ENCODE measurements at places on chromosomes 2 and 18.

- DNase-seq, result no peak
Measured at GRCh38 chr2:5474716-5475115, 217.5 kb upstream of the SOX11 start.

DNA sequence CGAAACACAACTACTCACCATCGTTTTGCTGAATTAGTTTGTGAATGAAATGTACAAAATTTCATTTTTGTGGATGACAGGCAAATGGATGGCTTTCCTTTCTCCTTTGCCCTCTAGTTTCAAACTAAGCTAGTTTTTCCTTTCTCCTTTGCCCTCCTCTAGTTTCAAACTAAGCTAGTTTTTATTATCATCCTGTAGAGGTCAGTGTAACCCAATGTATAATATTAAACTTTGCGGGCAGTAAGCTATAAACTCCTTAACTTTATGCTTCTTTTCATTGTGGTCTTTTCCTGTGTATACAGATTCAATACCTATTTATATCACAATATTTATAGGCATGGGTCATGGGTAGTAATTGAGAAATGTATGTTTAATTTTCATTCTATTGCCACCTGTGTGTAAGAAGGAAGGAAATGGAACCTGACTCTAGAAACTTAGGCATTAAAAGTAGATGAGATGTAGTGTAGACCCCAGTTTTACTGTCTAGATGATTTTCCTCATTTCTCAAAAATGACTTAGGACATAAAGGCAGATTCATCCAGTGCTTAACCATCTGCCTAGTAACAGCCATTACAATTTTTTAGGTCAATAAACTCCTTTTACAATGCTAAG, 58.1 kb downstream of the MAP3K19 start:
- DNase-seq, result no peak

- DNase-seq, result no peak
Measured at GRCh38 chr2:236917164-236917563, 168.5 kb upstream of the COPS8 start.

GRCh38 chr2:216339456-216340279, 32.6 kb downstream of the MARCHF4 start:
- DNase-seq, result no peak

DNA sequence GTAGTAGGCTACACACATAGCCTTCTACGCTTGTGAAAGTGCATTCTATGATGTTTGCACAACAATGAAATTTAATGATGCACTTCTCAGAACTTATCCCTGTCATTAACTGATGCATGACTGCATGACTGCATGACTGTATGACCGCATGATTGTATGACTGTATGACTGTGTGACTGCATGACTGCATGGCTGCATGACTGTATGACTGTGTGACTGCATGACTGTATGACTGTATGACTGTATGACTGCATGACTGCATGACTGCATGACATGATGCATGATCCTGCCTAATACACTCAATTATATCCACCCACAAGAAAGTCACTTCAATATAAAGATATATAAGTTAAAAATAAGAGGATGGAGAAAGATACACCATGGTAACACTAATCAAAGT, 365.4 kb upstream of the FSIP2 start:
- no peak for DNase-seq

DNA sequence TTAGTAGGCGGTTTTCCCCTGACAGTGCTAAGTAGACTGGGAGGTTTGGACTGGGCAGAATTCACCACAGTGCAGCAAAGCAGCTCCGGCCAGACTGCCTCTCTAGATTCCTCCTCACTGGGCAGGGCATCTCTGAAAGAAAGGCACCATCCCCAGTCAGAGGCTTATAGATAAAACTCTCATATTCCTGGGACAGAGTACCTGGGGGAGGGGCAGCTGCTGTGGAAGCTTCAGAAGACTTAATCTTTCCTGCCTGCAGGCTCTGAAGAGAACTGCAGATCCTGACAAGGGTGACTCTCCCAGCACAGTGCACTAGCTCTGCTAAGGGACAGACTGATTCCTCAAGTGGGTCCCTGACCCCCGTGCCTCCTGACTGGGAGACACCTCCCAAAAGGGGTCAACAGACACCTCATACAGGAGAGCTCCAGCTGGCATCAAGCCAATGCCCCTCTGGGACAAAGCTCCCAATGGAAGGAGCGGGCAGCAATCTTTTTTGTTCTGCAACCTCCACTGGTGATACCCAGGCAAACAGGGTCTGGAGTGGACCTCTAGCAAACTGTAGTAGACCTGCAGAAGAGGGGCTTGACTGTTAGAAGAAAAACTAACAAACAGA, 266.8 kb upstream of the CRIM1 start:
- DNase-seq, result no peak

DNA sequence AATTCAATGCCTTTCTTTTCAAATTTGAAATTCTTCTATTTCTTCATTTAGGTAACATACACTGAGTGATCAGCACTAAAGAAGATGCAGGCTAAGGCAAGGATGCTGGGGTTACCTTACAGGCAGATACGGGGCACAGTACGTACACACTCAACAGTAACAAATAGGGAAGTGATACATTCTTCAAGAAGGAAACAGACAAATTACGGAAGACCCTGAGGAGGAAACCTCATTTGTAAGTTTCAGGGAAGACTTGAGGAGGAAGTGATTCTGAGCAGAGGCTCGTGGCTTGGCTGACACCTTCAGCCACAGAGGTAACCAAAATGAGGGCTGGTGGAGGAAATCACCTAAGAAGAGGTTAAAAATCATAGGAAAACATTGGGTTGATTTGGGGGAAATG, 1108.3 kb upstream of the KLHL29 start:
- no peak for DNase-seq

DNA sequence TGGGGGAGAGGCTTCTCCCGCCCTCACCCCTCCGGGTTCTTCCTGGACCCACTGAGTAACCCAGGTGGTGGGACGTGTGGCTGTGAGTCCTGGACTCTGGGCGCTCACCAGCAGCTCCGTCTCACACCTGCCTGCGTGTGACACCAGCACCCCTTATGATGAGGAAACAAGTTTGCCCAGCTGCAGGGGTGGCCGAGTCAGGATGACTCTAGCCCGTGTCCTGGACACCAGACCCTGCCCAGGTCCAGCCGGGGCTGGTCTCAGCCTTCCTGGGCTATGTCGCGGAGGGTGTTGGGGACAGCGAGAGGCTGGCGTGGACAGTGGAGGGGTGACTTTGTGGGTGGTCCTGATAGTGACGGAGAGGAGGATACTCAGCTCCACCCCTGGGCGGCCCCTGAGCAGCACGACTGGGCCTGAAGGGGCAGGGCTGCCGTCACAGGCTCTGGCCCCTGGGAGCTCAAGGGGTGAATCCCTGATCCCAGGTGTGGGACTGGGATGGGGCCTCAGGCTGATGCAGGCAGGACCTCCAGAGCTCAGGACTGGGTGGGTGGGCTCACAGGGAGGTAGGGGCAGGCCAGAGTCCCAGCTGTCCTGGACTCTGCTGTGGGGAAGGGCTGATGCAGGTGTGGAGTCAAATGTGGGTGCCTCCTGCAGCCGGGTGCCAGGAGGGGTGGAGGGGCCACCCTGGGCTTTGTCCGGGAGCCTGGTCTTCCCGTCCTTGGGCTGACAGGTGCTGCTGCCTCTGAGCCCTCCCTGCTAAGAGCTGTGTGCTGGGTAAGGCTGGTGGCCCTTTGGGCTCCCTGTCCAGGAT, 3.7 kb downstream of the GPR35 start:
- DNase-seq, result no peak

- no peak for DNase-seq
Measured at GRCh38 chr18:50816419-50817166, 3.2 kb downstream of the MRO start.

DNA sequence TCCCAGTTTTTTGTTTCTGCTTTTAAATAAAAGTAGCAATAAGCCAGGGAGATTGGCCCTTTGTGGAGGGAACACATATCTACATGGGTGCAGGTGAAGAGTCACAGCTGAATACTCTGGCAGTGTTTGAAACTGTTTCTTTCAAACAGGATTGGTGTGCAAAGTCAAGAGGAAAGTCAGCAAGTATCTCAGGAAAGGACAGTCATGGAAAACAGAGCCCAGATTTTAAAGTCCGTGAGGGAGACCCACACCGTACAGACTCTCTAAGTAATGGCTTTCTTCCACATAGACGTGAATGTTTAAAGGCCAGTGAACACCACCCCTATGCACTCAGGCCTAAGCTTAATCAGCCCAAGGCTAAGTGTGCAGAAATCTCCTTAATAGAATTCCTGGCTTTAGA, 95.3 kb downstream of the GFPT1 start:
- no peak for DNase-seq

GRCh38 chr2:233837694-233838229, 16.6 kb downstream of the HJURP start:
- DNase-seq, result no peak

GRCh38 chr2:179031731-179032408, 18.1 kb downstream of the CCDC141 start:
- no peak for DNase-seq

Data from GM18507 (cell line).